Fibroblast of skin of left quadriceps (primary cell): ENCODE measurements at places on chromosomes 3 and 15.
A peak's percentile ranks its signal among the peaks of the same experiment; 100 is the strongest.

GRCh38 chr15:32857732-32858131 is 139.9 kb downstream of the GREM1 start:
- DNase-seq = no peak

DNA sequence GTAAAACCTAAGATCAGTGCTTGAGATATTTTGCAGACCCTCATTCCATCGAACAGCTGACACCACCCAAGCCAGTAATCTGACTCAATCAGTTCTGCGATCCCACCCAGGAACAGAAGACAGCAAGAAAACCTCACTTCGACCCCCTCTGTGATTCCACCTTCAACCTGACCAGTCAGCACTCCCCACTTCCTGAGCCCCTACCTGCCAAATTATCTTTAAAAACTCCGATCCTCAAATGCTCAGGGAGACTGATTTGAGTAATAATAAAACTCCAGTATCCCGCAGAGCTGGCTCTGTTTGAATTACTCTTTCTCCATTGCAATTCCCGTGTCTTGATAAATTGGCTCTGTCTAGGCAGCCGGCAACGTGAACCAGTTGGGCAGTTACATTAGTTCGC is 25.7 kb upstream of the CLDN16 start:
- DNase-seq = no peak

DNA sequence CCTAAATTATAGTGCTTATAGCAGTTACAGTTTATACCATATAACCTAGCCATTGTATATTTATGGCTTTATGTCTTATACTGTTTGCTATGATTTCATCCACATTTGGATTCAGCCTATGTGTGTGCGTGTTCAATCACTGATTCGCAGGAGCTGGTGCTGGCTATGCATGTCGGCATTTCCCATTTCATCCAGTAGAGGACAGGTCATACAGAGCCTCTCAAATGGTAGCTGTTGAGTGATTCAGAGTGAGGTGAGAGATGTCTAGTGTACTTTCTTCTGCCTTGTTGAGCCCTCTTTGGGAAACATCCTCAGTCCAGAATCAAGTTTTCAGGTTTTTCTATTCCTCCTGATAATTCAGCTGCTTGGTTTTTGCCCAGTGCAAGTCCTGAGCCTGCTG is 76.1 kb downstream of the FRMD4B start:
- DNase-seq = no peak

- no peak for DNase-seq
Measured at GRCh38 chr3:49020330-49021212, 1.4 kb upstream of the NDUFAF3 start.

- DNase-seq = no peak
Measured at GRCh38 chr3:179957264-179957845, 79.4 kb downstream of the PEX5L start.

GRCh38 chr3:107990926-107991325 is 99.9 kb downstream of the CD47 start:
- DNase-seq = no peak

GRCh38 chr15:54064365-54064764 is 86.1 kb downstream of the UNC13C start:
- DNase-seq = no peak

DNA sequence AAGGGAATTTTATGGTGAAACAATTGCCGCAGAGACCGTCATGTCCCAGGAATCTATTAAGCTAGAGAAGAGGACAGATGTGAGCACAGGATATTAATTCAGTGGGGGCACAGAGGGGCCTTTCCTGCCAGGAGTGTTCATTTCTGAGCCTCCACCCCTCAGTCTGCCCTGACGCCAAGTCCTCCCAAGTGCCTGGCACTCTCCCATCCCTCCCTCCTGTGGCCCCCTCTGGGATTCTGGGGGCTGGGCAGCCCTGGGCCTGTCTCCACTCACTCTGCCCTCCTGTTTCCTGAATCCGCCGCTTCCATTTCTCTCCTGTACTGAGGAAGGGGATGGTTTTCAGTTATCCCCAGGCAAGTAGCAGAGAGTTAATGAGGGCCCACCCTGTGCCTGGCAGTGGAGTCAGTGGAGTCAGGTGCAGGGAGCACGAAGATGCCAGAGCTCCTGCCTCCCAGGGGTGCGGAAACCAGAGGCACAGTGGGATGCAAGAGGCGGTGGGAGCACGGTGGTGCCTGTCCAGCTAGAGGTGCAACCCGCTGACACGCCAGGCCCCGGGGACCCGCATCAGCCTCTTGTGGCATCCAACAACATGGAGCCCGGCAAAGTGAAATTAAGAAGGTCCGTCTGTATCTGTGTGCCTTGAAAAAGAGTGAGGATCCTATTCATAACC is 212.5 kb downstream of the XXYLT1 start:
- no peak for DNase-seq

DNA sequence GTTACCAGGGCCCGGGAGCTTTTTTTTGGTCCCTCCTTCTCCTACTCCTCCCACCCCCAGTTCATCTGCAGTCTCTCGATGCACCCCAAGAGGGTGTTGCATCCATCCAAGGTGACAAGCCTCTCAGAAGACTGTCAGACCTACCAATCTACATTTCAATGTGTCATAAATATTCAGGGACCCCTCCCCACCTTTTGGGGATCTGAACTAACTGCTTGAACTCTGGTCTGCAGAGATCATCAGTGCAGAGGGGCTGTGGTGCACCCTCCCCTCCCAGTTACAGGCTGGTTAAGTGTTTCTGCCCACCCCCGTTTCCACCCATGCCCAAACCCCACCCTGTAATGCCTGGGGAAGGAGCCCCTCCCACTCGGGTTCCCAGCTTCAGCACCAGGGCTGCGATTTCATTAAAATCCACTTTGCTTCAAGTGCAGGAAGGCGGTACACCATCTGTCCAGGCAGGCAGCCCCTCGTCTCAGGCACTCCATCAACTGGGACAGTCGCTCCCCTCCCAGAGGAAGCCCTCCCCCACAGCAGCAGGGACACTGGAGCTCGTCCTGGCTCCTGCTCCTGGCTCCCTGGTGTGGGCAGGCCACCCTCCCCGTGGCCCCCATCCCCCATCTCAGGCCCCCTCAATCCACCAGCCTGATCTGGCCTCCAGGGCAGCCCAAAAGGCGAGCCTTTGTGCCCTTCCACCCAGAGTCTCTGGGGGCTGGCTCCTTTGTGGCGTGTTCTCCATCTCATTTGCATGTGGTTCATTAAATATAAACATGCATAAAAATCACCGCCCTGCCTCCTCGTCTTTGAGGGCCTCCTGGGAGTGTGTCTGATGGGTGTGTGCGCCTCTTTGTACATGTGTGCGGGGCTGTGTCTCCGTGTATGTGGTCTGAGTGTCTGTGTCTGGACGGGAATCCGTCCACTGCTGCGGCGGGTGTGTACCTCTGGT is 32.3 kb downstream of the RNU5B-1 start:
- no peak for DNase-seq

- DNase-seq = no peak
Measured at GRCh38 chr3:24521420-24522145, 26.9 kb upstream of the THRB start.

DNA sequence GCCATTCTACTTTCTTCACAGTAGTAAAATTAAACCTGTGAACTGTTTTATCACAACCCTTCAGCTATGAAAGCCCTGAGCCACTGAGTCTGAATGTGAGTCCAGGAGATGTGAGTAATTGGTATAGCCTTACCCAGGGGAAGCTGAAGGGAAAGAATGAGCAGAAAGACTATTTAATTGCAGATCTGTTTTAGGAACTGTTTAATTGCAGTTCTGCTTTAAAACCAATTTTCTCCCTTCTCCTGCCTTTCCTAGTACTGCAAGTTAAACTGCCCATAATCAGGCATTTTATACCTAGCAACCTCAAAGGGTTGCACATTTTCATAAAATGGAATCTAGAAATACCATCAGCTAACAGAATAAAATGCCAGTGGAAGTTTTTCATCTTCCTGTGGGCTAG is 476.7 kb downstream of the OCA2 start:
- no peak for DNase-seq

DNA sequence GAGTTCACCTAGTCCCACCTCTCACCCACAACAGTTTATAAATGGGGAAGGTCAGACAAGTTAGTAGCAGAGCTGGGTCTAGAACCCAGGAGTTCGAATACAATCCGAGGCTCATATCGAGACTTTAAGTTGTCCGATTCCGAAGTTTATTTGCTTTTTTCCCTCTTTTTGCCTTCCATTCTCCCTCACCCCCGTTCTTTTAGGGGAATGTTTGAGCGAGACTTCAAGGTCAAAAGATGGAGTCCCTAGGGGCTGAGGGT is 7.3 kb downstream of the BCL6 start:
- DNase-seq = no peak

DNA sequence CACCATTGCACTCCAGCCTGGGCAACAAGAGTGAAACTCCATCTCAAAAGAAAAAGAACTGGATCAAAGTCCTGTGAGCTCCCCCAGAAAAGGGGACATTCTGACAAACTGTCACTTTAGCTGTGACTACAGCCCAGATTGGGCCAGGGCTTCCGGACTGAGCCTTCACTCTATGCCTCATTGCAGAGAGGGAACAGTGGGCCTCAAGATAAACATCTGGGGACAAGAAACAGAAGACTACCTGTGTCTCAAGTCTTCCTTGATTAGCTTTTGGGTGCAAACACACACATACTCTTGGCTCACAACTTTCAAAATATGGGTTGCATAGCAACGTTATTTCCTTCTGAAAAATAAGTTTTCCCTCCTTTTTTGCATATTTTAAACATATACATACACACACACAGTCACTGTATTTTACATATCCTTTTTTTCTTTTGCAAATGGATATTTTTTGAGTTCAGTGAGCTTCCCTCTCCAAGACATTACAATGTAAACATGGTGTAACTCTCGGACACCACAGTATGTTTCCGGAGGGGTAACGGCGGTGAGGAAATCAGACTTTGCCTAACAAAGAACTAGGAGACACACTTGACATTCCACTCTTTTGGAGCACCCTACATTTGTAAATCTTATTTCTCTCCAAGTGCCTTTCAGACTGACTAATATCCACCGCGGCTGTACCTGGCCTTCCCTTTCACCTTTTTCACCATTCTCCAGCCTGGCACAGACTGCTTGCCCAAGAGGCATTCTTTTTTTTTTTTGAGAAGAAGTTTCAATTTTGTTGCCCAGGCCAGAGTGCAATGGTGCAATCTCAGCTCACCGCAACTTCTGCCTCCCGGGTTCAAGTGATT is 3.5 kb downstream of the TKT start:
- no peak for DNase-seq

GRCh38 chr3:168659015-168659414 is 563.3 kb upstream of the GOLIM4 start:
- no peak for DNase-seq

- DNase-seq = peak; percentile 83
Measured at GRCh38 chr15:88989578-88989977, 76.4 kb upstream of the MFGE8 start.

- no peak for DNase-seq
Measured at GRCh38 chr15:55789066-55789660, 46.2 kb upstream of the PRTG start.

DNA sequence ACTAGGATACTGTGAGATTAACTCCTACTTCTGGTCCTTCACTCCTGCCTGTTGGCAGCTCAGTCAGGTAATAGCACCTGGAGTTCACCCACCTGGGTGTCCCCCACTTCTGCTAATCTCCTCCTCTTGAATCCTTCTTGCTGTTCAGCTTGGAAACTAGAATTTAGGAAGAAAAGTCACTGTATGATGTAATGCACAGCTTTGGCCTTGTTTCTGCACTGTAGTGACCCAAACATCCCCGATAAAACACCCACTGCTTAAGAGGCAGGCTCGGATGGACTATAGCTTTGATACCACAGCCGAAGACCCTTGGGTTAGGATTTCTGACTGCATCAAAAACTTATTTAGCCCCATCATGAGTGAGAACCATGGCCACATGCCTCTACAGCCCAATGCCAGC is 24.8 kb downstream of the STARD5 start:
- DNase-seq = no peak

DNA sequence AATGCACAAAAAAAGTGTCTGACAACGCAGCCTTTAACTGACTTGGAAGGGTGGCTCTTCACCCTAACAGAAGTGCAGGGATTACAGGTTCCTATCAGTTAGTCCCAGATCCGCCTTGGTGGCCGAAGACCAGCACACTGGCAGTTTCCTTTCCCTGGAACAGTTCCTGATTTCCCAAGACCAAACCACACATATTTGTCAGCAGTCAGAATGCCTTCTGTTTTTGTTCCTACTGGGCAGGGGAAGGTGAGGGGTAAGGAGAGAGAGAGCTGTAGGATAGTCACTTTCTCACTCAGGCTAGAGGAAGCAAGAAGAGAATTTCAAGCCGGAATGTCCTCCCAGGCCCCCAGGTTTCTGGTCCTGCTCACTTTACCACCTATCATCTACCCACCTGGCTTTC is 9.2 kb downstream of the CXCR6 start:
- no peak for DNase-seq

DNA sequence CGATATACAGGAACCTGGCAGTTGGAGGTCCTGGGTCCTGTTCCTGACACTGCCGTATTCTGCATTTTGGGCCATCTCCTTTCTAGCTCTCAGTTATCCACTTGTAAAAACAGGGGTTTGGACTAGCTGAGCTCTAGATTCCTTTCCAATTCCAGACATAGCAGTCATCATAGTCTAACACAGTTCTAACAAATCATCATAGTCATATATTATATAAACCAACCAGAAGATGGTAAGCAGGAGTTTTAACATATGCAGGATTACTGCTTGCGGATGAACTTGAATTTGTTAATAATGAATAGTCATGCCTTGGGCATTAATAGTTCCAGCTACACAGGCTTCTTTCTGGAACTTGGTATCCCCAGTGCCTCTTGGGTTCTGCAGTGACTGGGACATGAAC is 26.6 kb downstream of the MASP1 start:
- DNase-seq = peak; percentile 52

GRCh38 chr3:108293858-108294257 is 2.5 kb upstream of the HHLA2 start:
- DNase-seq = no peak

- DNase-seq = no peak
Measured at GRCh38 chr3:140204271-140204984, 269.4 kb downstream of the CLSTN2 start.

DNA sequence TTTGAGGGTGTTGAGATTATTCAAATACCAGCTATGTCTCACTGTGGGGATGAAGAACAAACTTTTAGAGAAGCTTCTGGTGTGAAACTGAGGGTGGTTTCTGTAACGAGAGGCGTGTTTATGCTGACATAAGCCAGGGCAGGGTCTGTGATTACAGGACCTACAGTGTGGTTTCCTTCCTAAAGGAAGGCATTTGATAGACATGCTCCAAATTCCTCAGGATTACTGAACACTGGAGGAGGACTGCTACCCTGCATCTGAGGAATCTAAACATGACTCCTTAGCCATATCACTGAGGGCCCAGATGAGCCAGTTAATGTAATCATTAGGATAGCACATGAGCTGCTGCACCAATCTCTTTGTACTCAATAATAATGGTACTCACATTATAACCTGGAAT is 328.4 kb upstream of the UMPS start:
- DNase-seq = peak; percentile 64

GRCh38 chr15:101307048-101307896 is 12.2 kb upstream of the SNRPA1 start:
- DNase-seq = no peak

DNA sequence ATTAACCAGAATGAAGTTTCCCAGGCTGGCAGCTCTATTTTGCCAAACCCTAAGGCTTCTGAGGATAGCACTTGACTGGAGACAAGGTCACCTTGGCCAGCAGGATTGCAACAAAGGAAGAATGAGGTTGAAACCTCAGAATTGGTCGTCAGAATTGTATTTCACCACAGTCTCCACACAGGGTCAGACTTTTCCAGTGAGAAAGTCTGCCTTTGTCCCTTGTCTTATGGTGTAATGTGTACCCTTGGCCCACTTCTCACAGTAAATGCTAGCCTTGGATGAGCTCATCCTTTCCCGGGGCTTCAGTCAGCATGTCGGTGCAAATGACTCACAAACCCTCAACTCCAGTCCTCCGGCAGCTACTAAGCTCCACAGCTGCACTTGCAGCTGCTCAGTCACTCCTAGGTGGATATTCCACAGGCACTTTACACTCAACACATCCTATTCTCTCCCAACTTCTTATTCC is 19.7 kb downstream of the SSR3 start:
- DNase-seq = peak; percentile 92
